Sciatic nerve (tissue), 2 donors: ENCODE measurements at places on chromosomes 2 and 18. TPM values are rescaled to one million over a fixed set of nuclear protein-coding genes. Genes with fewer than 3 reads are reported as not detected.
A peak's percentile ranks its signal among the peaks of the same experiment; 100 is the strongest.

Gene PLGLB2
- 4.8 TPM for total RNA-seq

- peak; percentile 79 for DNase-seq
Observed at GRCh38 chr2:23486684-23487075, 101.7 kb downstream of the KLHL29 start.

DNA sequence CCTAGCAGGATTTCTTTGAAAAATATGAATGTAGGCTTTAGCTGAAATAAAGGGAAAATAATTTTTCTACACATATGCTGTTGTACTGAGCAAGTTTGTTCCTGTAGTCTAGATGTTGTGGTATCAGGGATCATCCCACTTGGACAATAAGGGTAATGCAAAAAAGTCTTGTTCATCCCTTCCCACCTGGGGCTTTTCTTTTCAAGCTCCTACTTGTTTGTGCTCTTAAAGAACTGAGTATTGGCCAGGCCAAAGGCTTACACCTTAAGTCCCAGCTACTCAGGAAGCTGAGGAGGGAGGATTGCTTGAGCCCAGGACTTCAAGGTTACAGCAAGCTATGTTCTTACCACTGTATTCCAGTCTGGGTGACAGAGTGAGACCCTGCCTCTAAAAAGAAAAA, 35.5 kb downstream of the ZC3H6 start:
- DNase-seq = no peak

DNA sequence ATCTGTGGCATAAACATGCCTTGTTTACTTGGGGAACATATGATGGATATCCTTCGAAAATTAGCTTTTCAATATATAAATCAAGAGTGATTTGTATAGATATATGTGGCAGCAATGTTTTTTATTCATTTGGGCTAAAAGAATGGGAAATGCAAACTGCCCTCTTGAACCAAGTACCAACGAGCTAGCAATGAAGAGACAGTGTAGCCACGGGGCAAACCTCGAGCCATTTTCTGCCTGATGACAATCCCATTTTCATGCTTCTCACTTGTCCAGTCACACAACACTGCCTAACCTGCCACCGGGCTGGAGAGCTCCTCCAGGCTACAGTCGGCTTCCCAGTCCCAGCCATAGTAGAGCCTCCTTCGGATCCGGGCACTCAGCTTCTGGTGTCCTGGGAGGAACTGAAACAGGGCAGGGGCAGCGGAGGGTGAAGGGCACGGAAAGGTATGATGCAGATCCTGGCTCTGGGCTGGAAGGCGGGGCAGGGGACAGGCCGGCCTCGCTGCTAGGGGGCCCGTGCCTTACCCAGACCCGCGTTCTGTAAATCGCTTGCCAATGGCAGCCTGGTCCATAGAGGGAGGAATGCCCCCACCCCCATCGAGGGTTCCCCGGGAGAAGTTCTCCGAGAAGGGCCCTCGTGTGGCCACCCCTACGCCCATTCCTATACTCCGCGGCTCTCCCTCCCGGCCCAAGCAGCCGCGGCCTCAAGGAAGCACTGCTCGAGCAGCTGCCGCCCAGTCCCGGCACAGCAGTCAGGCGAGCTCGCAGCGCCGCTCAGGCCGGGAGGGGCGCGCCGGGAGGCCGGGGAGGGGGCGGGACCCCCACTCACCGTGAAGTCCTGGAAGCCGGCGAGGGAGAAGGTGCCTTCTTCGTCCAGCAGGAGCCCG, 552 bp downstream of the CNPPD1 start:
- peak; percentile 77 for DNase-seq

- DNase-seq = no peak
Observed at GRCh38 chr2:149953627-149954026, 366.1 kb upstream of the MMADHC start.

DNA sequence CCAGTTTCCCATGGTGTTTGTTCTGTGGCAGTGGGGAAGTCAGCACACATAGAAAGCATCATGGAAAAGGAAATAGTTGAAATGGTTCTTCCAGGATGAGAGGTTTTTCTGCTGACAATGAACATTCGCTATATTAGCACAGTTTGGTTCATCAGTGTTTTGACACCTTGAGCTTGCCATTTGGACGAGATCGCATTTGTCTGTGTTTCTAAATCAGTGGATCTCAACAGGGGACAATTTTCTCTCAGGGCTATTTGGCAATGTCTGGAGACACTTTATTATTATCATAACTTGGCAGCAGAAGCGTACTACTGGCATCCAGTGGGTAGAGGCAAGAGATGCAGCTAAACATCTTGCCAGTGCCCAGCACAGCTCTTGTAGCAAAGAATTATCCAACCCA, 74.6 kb downstream of the CD8B2 start:
- DNase-seq = no peak
